Aortic smooth muscle cell (primary cell): ENCODE measurements at places on chromosomes 11 and 22. TPM values are rescaled to one million over a fixed set of nuclear protein-coding genes. Genes with fewer than 3 reads are reported as not detected.

The RTN4R gene
- 0.12 and 0.13 TPM in 2 replicates for total RNA-seq

The NAALAD2 gene
- total RNA-seq = 0.13 and 0.37 TPM in 2 replicates

The NCAM1 gene
- 0.13 and 0.50 TPM in 2 replicates for total RNA-seq

The KRTAP5-10 gene
- total RNA-seq = not detected in 2 replicates

The SYCE3 gene
- total RNA-seq = 0.79 TPM in 1 of 2 replicates, not detected in the other

The QSER1 gene
- total RNA-seq = 14.1 and 17.9 TPM in 2 replicates

The POU2AF2 gene
- total RNA-seq = not detected in 2 replicates

The PARVA gene
- 25.0 and 36.1 TPM in 2 replicates for total RNA-seq

The KLHDC7B gene
- total RNA-seq = under 0.01 TPM in 1 of 2 replicates, not detected in the other

The IGLL1 gene
- total RNA-seq = not detected in 2 replicates

The DEUP1 gene
- total RNA-seq = not detected in 2 replicates

The KCNQ1OT1 gene
- 2.0 and 2.3 TPM in 2 replicates for total RNA-seq

The ELFN2 gene
- not detected in 2 replicates for total RNA-seq

The MAP6 gene
- 5.0 and 5.7 TPM in 2 replicates for total RNA-seq

The LDHAL6A gene
- not detected in 2 replicates for total RNA-seq

The C11orf97 gene
- total RNA-seq = not detected in 2 replicates

The OR5T1 gene
- total RNA-seq = not detected in 2 replicates

The LINC01488 gene
- not detected in 2 replicates for total RNA-seq

The SLC35F2 gene
- 1.6 TPM in 2 replicates for total RNA-seq

The KDM2A gene
- total RNA-seq = 34.6 and 38.3 TPM in 2 replicates

The DDTL gene
- 0.62 and 0.92 TPM in 2 replicates for total RNA-seq

The MMP13 gene
- not detected in 2 replicates for total RNA-seq

The MMP27 gene
- not detected in 2 replicates for total RNA-seq
